Spleen (tissue), 13 donors: ENCODE measurements at places on chromosomes 6 and 20.

DNA sequence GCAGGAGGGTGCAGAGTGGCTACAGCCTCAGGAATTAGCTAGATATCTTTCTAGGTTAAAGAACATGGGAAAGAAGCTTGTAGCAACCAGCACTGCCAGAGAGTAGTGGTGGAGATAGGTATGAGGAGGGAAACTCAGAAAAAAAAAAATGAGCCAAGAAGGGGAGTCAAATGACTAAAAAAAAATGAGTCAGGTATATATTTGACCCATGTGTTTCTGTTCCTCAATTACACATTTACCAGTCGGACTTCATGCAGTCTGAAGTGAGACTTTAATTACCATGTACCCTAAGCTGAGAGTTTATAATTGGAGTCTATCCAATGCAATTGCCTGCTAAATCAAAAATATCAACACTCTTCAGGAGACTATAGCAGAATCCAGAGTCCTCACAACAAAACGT, 964.6 kb downstream of the HACE1 start:
- H3K4me3 ChIP-seq = no peak overlapping the region
- H3K4me1 ChIP-seq = no peaks in the 10 kb centered on the region
- no peak overlapping the region for H3K27ac ChIP-seq
- no peak for DNase-seq

DNA sequence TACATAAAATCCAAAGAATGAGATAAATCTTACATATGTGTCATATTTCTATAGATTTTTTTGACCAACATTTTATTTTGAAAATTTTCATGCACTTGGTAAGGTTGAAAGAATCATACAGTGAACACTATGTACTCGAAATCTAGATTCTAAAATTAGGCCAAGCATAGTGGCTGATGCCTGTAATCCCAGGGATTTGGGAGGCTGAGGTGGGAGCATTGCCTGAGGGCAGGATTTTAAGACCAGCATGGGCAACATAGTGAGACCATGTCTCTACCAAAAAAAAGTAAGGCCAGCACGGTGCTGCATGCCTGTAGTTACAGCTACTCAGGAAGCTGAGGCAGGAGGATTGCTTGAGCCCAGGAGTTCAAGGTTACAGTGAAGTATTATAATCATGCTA, 158.6 kb downstream of the LAMA2 start:
- H3K27ac ChIP-seq = no peak overlapping the region
- DNase-seq = no peak
- H3K27me3 ChIP-seq = no peaks in the 10 kb centered on the region

- H3K27ac ChIP-seq = peak overlapping the region; percentile 57
- peaks cover 23% of the 10 kb centered on the region for H3K4me1 ChIP-seq
- H3K27me3 ChIP-seq = no peaks in the 10 kb centered on the region
- H3K4me3 ChIP-seq = no peak overlapping the region
- H3K36me3 ChIP-seq = no peaks in the 10 kb centered on the region
Observed at GRCh38 chr20:9344083-9344920, 170.1 kb upstream of the LAMP5 start.

DNA sequence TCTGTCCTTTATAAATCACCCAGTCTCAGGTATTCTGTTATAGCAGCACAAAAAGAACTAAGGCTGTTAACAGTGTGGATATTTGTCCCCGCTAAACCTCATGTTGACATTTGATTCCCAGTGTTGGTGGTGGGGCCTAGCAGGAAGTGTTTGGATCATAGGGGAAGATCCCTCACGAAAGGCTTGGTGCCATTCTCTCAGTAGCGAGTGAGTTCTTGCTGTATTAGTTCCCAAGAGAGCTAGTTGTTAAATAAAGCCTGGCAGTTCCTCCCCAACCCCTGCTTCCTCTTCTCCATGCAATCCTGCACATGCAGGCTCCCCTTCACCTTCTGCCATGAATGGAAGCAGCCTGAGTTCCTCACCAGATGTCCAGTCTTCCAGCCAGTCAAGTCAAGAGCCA, 29.8 kb upstream of the ERVFRD-1 start:
- no peaks in the 10 kb centered on the region for H3K4me1 ChIP-seq
- no peak overlapping the region for H3K27ac ChIP-seq
- H3K36me3 ChIP-seq = no peaks in the 10 kb centered on the region
- H3K27me3 ChIP-seq = no peaks in the 10 kb centered on the region
- no peak overlapping the region for H3K4me3 ChIP-seq
- no peak for DNase-seq

- H3K4me1 ChIP-seq = no peaks in the 10 kb centered on the region
- H3K27me3 ChIP-seq = no peaks in the 10 kb centered on the region
- no peaks in the 10 kb centered on the region for H3K36me3 ChIP-seq
- DNase-seq = peak; percentile 80
Observed at GRCh38 chr6:116450769-116451740, 10.1 kb upstream of the CALHM6 start.

- no peak for DNase-seq
- H3K4me1 ChIP-seq = peaks cover 82% of the 10 kb centered on the region
- H3K36me3 ChIP-seq = peaks cover 34% of the 10 kb centered on the region
Observed at GRCh38 chr6:16132909-16133308, 4.0 kb downstream of the MYLIP start.

DNA sequence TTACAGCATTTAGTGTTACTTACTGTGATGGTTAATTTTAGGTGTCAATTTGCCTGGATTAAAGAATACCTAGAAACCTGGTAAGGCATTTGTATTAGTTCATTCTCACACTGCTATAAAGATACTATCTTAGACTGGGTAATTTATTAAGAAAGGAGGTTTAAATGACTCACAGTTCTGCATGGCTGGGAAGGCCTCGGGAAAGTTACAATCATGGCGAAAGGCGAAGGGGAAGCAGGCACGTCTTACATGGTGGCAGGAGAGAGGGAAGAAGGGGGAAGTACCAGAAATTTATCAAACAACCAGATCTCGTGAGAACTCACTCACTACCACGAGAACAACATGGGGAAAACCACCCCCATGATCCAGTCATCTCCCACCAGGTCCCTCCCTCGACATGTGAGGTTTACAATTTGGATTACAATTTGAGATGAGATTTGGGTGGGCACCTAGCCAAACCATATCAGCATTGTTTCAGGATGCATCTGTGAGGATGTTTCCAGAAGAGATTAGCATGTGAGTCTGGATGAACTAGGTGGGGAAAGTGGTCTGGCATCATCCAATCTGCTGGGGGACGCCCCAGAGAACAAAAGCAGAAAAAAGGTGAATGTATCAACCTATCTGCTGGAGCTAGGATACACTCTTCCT, 76.8 kb downstream of the MKKS start:
- no peak overlapping the region for H3K4me3 ChIP-seq
- H3K27ac ChIP-seq = no peak overlapping the region
- H3K4me1 ChIP-seq = no peaks in the 10 kb centered on the region
- H3K27me3 ChIP-seq = no peaks in the 10 kb centered on the region
